Inflammatory macrophage treated with lipopolysaccharide for 4 hours (primary cell): ENCODE measurements at places on chromosomes 7 and 10.
A peak's percentile ranks its signal among the peaks of the same experiment; 100 is the strongest.

GRCh38 chr7:96320442-96320841, 1.5 kb downstream of the SLC25A13 start:
- DNase-seq, result peak; percentile 60

DNA sequence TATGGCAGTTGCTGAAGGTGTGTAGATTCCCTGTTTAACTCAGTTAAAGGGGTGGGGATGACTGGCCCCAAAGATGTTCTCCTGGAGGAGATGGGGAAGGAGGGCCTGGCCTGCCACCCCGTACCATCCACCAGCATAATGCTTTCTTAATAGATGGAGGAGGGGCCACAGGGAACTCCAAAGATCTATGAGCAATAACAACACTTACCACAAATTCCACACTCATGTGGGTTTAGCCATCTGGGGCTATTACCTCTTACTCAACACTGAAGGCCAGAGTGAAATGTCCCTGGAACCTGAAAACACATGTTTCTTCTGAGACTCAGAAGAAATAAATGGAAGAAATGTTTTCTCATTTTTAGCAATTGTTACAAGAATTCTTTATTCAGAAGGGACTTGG, 259.0 kb downstream of the CXCL12 start:
- DNase-seq, result no peak

GRCh38 chr10:47055386-47056246, 144.4 kb downstream of the PTPN20 start:
- peak; percentile 11 for DNase-seq

- no peak for DNase-seq
Measured at GRCh38 chr7:157684909-157685429, 348.2 kb downstream of the DNAJB6 start.

DNA sequence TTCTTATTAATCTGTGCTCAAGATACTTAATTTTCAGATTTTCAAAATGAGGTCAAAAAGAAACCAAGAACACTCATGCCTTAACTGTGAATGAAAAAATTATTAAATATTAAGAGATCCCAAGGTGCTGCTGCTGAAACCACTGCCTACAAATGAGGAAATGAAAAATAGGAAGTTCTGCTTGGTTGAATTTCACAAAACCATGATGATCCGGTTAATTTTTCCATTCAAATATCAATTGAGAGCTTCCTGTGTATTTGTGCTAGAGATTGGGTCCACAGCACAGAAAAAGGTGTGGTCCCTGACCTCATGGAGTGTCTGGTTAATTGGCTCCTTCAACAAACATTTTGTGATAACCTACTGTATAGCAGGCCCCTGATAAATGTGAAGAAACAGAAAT, 132.7 kb upstream of the YAE1 start:
- peak; percentile 36 for DNase-seq

GRCh38 chr10:29794776-29795611, 160.2 kb upstream of the SVIL start:
- no peak for DNase-seq

DNA sequence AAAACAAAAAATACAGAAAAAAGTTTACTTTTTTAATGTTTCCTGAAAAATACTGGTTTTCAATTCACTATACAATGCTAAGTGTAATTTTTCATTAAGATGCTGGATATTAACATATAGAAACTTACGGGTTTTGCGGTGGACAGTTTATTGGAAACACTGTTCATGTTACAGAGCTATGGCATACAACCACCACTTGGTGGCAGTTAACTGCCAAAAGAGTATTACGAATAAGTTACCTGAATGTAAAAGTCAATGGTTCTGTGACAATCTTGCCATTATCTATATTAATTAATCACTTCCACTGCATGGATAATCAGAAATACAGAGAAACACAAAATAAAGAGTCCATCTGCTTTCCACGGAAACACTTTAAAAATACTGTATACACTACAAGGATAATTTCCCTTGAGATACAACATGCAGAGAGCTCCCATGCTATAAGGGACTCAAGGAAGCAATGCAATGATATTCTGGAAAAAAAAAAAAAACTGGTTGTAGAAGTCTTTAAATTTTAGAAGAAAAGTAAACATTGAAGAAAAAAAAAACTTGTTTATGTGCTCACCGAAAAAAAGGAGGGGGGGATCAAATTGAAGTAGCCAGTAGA, 97.0 kb downstream of the TPK1 start:
- peak; percentile 34 for DNase-seq

- no peak for DNase-seq
Measured at GRCh38 chr10:93290661-93291354, 191.3 kb downstream of the MYOF start.

- no peak for DNase-seq
Measured at GRCh38 chr7:104137511-104137910, 70.3 kb downstream of the ORC5 start.

DNA sequence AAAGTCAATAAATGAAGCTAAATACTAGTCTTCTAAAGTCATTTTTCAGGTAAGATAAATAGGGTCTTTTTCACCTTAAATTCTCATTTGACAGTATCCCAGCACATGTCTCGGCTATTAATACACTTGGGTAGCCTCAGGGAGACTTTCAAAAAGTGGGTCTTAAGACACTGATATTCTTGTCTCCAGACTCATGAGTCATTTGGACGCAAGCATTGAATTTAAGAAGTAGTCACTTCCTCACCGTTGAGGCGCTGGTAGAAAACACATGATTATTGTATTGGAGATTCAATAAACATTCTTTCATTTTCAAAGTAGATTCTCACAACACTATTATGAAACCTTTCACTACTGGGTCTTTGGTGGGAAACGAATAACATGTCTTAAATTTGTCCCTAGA, 108.9 kb upstream of the SP8 start:
- DNase-seq, result peak; percentile 20

- no peak for DNase-seq
Measured at GRCh38 chr7:108442039-108442568, 14.1 kb downstream of the NRCAM start.

GRCh38 chr7:155360495-155361345, 63.0 kb downstream of the INSIG1 start:
- peak; percentile 74 for DNase-seq

DNA sequence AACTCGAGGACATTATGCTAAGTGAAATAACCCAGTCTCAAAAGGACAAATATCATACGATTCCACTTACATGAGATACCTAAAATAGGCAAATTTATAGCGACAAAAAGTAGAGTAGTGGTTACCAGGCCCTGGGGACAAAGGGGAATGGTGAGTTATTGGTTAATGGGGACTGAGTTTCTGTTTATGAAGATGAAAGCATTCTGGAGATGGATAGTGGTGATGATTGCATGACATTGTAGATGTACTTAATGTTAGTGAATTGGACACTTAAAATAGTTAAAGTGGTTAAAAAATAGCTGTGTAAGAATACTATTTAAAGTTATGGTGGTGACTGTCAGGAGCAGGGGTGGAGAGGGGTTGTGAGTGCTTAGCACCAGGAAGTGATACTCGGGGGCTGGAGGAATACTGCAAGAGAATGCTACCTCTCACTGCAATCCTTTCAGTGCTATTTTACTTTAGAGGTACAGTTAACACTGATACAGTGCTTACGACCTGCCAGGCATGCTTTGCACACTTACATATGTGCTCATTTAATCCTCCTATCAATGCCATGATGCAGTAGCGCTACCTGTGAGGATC, 16.7 kb upstream of the TEX36 start:
- no peak for DNase-seq

GRCh38 chr10:5481121-5481520, 18.2 kb downstream of the CALML5 start:
- DNase-seq, result no peak
